Urothelium cell line (cell line): ENCODE measurements at places on chromosomes 4 and X.
A peak's percentile ranks its signal among the peaks of the same experiment; 100 is the strongest.

- DNase-seq = no peak
Measured at GRCh38 chr4:61312526-61312925, 112.4 kb downstream of the ADGRL3 start.

DNA sequence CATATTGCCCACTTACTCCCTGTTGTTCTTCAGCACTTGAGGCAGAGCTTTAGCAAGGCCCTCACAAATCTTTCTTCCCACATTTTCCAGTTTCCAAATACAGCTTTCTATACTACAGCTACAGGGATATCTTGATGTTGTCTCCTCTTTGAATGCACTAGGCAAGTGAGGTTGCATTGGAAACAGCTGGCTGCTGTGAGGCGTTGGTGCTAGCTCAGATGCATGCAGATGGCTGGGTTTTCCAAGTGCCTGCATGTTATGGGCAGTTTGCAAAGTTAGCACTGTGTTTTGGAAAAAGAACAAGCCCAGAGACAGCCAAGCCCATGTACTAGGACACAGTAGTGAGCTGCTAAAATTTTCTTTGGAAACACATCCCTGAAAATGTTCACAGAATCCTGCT lies 315.1 kb upstream of the RASGEF1B start:
- no peak for DNase-seq

DNA sequence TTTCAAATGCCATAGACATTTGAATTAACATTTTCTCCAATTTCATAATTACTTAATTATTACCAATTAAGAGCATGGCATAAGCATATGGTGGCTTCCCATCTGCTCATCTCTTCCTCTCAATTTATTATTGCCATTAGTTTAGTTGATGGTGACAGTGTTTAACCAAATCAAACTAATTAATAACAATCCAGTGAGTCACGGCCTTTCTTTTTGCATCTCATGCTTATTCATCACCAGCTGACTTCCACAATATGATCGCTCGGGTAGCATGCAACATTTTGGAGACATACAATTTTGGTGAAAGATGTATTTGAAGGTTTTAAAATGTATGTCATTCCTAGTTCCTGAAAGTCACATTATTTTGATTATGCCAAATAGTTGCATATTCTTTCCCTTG lies 172.8 kb upstream of the TACR3 start:
- DNase-seq = no peak

GRCh38 chr4:182600856-182601255 lies 316.3 kb downstream of the DCTD start:
- DNase-seq = no peak

GRCh38 chr4:99832321-99832720 lies 15.7 kb downstream of the DAPP1 start:
- DNase-seq = no peak

DNA sequence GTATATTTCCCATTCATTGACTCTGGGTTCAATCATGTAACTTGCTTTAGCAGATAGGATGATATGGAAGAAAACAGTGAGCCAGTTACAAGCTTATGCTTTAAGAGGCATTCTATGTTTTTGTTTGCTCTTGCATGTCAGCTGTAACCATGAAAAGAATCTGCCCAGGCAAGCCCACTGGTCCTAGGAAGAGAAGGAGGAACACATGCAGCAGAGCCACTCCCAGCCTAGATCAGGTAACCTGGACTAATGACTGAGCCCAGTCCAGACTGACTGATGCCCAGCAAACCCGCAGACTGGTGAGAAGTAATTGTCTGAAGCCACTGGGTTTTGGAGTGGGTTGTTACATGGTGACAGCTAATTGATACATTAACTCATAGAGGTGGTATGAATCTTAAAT lies 167.9 kb downstream of the COL4A6 start:
- DNase-seq = peak; percentile 1

- no peak for DNase-seq
Measured at GRCh38 chr4:158535130-158535614, 13.5 kb downstream of the RXFP1 start.

DNA sequence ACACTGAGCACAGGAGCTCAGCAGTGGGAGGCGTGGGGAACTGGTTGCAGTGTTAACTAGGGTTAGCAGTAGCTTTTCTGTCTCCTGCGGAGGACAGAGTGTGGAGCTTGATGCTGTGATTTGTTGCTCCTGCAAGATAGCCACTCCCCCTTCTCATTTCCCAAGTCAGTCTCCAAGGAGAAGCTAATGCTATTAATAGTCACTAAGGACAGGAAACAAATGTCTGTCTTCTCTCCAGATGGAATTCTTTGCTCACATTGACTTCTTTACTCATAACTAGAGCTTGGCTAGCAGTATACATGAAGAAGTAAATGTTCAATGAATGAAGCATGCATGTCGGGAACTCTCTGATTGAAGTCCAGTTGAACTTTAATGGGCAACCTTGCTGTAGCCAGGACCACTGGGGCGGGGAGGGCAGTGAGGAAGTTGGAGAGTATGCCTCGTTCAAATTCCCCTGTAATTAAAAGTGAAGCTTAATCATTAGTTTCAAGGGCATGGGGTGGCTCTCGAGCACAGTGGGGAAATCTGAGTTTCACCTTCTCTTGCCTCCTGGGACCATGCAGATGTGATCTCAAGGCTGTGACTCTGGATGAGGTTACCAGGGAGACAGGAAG lies 156.6 kb upstream of the SCML1 start:
- no peak for DNase-seq

- DNase-seq = no peak
Measured at GRCh38 chrX:79162076-79162475, 17.6 kb downstream of the GPR174 start.

DNA sequence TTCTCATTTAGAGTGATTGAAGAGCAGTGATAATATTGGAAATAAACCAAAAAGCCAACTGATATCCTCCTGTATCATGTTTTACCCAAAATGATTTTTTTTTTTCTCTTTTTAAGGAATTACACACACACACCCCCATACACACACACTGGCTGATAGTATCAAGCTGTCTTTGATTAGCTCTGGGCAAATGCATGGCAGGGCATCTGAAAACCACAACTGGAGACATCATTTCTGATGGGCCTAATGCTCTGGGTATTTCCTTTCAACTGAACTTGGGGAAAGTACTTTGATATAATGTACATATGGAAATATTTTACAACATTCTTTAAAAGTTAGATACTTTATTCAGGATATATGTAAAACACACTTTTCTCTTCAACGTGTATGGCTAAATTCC lies 14.2 kb upstream of the OSTC start:
- DNase-seq = no peak

DNA sequence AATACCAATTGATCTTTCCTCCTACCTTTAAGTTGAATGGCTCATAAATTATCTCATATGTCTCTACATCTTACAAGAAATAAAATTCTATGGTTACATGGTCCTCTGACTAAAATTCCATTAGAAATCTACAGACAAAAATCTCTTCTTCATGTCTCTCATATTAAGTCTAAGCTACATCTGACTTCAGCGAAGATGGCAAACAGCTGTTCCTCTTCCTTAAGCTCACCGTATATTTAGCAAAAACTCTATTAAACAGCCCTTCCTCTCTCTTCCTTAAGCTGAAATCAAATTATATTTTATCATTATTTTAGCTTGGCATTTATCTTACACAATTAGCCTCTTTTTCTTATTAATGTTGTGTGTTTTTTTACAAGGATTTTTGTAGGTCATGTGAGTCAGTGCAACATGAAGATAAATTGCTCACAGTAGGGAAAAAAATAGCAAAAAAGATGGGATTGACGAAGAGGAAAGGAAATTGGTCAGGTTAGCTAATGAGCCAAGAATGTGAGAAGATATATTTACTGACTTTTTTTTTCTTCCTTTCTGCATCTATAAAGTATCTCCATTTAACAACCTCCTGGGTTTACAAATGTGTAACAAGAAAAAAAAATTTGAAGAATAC lies 2412.8 kb downstream of the ARAP2 start:
- no peak for DNase-seq
